ENCODE measurements at places on chromosomes 5 and 9.

GRCh38 chr9:117546894-117547678 lies 132.2 kb upstream of the ASTN2 start:
- no peak for DNase-seq

GRCh38 chr9:106897751-106898150 lies 34.8 kb downstream of the ZNF462 start:
- no peak for DNase-seq

DNA sequence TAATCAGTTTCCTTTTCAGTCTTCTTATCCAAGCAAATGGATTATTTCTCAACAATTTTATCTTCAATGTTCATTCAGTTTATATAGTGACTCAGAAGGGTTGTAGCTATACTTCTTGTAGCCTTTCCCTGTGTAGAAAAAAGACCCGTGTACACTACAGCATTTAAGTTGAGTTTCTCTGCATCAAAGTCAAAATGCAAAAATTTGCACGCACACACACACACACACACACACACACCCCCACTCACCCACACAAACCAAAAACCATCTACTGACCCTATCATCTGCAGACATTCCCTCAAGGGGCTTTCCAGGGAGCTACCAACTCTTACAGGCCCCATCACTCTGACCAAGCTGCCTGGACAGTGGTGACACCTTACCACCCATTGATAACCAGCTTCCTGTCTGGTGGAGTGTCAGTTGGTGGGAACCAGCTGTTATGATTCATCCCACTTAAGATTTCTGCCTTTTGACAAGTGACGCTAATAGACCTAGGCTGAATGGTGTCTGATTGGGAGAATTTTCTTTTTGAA lies 12.2 kb upstream of the ELL2 start:
- no peak for DNase-seq

DNA sequence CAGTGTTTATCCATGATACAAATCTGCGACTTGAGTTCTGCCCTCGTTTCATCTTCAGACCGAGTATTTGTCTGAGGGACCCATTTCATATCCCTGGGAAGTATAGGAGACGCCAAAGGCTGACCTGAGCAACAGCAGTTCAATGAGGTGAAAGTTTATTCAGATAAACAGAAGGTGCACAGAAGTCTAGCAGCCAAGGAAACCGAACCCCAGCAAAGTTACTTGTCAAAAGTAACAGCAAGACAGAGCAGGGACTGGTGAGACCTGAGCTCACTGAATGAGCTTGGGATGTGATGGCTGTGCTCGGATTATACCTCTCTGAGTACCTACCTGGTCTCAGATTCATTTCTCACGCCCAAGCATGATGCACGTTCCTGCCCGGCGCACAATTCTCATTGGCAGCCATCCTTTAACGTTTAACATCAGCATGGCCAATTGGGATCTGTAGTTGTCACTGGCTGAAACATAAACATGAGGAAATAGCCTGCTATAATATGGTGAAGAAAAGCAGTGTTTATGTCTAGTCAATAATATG lies 599 bp downstream of the LYRM7 start:
- no peak for DNase-seq

DNA sequence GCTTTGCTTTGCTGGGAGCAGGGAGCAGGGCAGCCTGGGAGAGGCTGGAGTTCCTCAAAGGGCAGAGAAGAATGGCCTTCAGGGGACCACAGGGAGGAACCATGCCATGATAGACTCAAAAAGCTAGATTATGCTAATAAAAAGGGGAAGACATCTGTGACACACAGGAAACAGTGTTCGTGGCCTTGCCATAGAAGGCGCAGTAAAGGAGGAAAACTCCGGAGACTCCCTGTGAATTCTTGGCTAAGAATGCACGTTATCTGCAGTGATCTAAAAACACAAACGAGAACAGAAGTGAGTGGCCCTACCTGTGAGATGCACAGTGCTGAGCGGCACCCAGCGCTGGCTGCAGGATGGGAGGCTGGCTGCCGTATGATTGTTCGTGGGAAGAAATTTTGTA lies 15.9 kb upstream of the LTC4S start:
- DNase-seq, result no peak

GRCh38 chr9:128898382-128898781 lies 16.4 kb downstream of the LRRC8A start:
- no peak for DNase-seq

DNA sequence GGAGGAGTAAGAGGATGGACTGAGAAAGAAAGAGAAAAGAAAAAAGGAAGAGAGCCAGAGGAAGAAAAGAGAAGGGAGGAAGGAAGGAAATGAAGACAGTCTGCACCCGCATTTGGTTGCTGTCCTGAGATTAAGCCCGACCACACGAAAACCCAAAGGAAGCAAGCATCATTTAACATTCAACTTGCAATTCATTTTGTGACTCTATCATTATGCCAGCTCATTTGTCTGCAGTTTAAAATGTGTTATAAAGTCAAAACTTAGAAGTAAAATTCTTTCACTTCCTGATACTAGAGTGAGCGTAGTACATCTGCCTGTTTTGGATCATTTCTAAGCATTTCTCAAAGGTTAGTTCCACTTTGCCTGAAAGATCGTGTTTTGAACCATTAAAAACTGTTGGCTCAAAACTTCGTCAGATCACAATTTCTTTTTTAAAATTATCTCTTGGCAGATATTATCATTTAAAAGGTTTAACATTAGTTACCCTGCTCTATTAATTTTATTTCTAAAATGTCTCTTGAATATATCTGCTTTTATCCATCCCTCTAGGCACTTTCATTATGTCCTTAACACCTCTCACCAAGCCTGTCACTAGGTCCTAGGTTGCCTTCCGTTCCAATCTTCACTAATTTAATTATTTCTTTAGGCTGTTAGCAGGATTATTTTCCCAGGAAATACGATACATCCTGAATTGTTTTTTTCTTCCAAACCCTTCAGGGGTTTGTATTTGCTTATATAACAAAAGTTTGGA lies 240.9 kb downstream of the TLE4 start:
- DNase-seq, result no peak

- no peak for DNase-seq
Measured at GRCh38 chr5:30042677-30043076, 1150.8 kb upstream of the CDH6 start.

GRCh38 chr5:53114988-53115387 lies 5.4 kb upstream of the MOCS2 start:
- DNase-seq, result no peak

GRCh38 chr9:83920469-83920926 lies 734 bp downstream of the KIF27 start:
- peak; percentile 85 for DNase-seq

GRCh38 chr5:42483472-42484154 lies 60.4 kb downstream of the GHR start:
- DNase-seq, result no peak

DNA sequence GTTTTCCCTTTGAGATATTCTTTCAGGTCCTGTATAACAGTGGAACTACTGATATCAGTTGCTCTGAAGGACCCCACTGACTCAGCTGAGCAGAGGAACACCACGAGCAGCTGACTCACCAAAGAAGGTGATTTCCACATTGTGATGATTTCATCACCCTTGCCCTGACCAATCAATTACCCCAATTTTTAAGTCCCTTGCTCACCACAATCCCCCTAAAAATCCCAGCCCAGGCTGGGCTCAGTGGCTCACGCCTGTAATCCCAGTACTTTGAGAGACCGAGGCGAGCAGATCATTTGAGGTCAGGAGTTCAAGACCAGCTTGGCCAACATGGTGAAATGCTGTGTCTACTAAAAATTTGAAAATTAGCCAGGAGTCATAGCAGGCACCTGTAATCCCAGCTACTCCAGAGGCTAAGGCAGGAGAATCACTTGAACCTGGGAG lies 125.3 kb upstream of the ABCA1 start:
- peak; percentile 79 for DNase-seq

- DNase-seq, result no peak
Measured at GRCh38 chr5:143491646-143492045, 88.2 kb upstream of the NR3C1 start.

GRCh38 chr5:168947212-168947868 lies 353.6 kb downstream of the SLIT3 start:
- no peak for DNase-seq

GRCh38 chr5:96963267-96963666 lies 27.4 kb downstream of the LNPEP start:
- peak; percentile 89 for DNase-seq

- DNase-seq, result no peak
Measured at GRCh38 chr9:83765376-83765775, 52.2 kb downstream of the GKAP1 start.

DNA sequence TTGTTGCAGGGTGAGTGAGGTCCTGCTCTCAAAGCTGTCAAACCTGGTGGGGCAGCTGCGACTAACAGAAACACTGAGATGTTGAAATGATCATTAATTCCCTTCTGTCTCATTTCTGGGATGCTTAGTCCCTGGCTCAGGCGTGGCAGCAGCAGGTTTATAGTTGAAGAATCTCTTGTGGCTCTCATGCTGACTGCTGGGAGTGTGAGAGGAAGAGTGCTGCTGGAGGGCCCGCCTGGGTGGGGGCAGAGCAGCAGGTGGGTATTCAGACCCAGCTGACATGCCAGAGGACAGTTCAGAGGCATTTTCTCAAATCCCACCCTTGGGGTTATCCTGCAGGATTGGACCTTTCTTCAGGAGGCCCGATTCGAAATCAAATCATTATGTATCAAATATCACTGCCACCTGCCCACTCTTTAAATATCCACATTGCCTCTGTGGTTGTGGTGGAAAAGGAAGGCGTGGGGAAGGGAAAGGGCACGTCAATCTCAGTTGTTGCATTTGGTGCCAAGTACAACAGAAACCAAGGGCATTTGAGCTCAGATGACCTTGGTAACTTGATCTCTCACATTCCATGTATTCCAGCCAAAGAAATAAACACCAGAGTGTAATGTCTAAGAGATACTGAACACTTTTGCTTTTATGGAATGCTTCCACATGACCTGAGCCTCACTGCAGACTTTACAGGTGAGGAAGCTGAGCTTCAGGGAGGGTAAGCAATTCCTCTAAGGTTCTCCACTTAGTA lies 224.3 kb downstream of the AOPEP start:
- DNase-seq, result no peak

GRCh38 chr5:174920906-174921550 lies 196.6 kb downstream of the MSX2 start:
- DNase-seq, result no peak

- DNase-seq, result no peak
Measured at GRCh38 chr9:83714329-83714728, 6.6 kb upstream of the UBQLN1 start.

GRCh38 chr9:113313261-113313660 lies 10.1 kb upstream of the RNF183 start:
- no peak for DNase-seq

DNA sequence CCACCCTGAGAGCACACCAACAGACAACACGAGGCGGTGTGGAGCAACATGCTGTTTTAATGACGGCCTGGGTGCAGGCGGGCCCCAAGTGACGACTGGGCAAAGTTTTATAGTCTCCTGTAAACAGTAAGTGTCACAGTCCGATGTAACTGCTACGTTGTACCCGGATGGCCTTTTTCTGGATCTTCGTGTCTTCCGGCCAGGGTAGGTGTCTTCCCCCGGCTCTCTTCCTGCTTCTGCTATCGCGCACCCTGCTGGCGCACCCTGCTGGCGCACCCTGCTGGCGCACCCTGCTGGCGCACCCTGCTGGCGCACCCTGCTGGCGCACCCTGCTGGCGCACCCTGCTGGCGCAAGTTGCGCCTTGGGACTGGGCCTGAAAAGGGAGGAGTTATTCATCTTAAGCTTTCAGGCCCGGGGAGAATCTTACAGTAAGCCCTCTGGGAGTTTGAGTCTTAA lies 143.0 kb upstream of the TARS1 start:
- no peak for DNase-seq

DNA sequence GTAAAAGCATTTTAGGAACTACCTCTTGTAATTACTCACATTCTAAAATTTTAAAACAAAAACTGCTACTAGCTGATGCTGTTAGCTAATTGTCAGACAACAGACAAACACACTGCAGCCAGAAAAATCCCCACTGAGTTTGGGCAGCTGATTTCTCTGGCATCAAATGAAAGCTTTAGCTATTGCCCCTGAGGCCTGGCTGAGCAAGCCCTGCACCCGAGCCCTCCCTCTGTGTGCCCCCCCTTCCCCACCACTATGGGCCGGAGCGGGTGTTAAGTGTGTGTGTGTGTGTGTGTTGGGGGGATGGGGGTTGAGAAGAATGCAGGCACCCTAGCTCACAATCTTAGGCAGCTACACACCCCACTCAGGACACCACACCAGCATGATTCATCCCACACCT lies 2.4 kb downstream of the NEUROG1 start:
- peak; percentile 53 for DNase-seq

- DNase-seq, result no peak
Measured at GRCh38 chr9:73613092-73613701, 461.5 kb downstream of the ANXA1 start.

GRCh38 chr5:175576591-175576990 lies 81.3 kb upstream of the HRH2 start:
- DNase-seq, result peak; percentile 69

DNA sequence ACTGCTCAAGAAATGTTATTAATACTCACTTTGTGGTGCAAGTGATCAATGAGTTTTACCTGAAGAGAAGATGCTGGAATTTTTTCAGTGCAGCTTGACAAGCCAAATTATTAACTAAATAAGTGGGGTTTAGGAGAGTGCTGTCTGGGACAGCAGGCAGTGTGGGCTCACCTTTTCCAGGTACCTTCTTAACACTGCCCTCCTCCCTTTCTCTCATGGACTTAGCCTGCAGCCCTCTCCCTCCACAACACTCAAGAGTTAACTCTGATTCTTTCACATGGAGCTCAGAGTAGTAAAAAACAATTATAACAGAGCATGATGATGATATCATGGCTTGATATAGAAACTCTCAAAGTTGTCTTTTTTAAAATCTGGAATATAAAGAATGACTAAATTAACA lies 404.8 kb upstream of the SLC30A5 start:
- DNase-seq, result no peak

DNA sequence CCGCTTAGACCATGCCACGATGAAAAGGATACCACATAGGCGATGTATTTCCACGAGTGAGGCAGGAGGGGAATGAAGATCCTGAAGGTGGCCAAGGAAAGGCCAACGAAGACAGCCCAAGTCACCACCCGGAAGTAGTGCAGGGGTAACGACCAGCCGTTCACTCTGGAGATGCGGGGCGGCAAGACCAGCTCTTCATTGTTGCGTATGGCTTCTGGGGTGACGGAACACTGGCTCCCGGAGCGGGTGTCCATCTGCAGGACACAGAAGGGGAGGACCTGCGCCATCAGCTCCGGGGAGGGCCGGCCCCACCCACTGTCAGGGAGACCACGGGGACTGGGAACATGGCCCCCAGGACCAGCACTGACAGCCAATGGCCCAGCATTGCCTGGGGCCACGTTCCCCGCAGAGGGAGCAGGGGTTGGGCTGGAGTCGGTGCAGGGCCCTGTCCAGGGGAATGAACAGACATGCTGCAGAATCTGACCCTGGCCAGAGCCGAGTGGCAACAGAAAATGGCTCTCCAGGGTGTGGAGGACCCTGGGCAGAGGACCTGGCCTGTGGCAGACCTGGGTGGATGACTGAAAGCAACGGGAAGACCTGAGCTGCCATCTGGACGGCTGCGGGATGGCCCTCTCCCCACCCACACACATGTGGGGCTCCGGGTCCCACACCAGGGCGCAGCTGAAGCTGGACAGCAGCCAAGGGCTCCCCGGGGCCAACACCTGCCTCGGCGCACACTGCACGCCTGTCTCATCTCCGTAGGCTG lies 17.7 kb downstream of the ZDHHC11B start:
- no peak for DNase-seq

Measured in lower leg skin (tissue), 4 donors.